ENCODE measurements at places on chromosomes 2 and 18.

DNA sequence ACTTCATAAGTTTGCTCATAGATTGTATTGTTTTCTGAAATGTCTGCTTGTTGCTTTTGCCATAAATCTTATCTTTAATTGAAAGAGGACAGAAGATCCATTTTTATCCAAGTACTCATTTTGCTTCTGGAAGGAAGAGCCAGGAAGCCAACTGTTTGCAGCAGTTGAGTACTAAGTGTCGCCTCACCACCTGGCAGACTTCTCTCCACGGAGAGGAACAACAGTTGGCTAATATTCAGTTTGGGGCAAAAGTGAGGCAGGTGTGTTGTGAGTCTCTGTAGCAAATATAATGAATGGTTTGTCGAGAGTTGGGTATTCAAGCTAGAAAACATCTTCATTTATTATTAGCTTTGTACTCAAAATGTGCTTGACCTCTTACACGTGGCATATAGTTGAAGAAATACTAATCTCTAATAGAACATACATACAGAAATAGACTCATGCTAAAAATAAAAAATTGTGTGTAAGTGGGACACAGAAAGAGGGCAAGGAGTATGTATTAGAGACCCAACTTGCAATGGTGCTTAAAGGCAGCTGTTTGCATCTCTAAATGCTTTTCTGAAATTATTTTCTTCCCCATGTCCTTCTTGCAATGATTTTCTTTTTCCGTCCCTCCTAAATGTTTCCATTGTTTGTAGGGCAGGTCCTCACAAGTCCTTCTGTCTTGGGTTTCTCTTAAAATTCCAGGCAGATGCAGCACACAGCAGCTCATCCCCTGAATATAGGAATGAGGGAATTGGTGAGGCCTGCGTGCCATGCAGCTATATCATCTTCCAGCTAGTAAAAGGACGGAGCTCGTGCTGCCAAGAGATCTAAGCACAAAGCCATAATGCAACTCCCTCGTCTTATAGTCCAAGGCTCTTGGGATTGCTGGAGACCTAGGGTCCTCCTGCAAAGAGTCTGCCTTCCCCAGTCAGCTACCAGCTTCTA is 44.8 kb upstream of the MAP3K20 start:
- no peak for DNase-seq

GRCh38 chr2:65491381-65491905 is 59.0 kb upstream of the SPRED2 start:
- DNase-seq = no peak

DNA sequence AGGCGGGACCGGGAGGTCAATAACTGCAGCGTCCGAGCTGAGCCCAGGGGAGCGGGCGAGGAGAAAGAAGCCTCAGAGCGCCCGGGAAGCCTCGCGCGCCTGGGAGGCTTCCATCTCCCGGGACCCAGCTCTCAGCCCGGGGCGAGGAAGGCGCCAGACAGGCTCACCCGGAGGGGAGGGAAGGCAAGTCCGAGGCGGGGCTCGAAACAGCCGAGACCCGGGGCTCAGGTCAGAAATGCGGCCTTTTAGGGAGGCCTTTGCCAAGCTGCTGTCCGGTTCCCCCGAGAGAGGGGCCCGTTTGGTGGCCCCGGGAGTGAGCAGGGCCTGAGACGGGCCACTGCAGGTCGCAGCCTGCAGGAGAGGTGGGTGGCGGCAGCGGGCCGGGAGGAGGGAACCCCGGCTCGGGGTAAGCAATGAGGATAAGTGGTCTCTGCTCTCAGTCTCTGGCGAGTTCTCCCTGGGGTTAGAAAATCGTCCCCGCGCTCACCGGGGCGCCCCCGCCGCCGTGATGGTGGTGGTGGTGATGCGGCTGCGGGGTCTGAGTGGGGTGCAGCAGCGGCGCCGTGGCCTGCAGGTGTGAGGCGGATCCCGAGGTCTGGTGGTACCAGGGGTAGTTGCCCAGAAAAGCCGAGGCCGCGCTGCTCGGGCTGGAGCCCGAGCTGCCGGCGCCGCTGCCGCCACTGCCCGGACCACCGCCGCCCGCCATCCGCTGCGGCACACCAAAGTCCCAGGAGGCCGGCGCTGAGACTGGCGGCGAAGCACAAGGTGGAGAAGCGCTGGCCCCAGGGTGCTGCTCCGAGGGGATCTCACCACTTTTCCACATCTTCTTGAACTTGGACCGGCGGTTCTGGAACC is 2.4 kb downstream of the DLX2 start:
- no peak for DNase-seq

GRCh38 chr2:56017784-56018183 is 94.2 kb upstream of the EFEMP1 start:
- DNase-seq = no peak

GRCh38 chr2:190596993-190597392 is 51.9 kb upstream of the NAB1 start:
- DNase-seq = no peak

- no peak for DNase-seq
These were observed 670.4 kb downstream of the KCNJ3 start for GRCh38 chr2:155368934-155369333.

- DNase-seq = no peak
These were observed 309.5 kb downstream of the AFF3 start for GRCh38 chr2:99832926-99833325.

- no peak for DNase-seq
These were observed 97.9 kb upstream of the SOX11 start for GRCh38 chr2:5594249-5594695.

- no peak for DNase-seq
These were observed 1037.9 kb upstream of the DDX18 start for GRCh38 chr2:116776556-116776955.

DNA sequence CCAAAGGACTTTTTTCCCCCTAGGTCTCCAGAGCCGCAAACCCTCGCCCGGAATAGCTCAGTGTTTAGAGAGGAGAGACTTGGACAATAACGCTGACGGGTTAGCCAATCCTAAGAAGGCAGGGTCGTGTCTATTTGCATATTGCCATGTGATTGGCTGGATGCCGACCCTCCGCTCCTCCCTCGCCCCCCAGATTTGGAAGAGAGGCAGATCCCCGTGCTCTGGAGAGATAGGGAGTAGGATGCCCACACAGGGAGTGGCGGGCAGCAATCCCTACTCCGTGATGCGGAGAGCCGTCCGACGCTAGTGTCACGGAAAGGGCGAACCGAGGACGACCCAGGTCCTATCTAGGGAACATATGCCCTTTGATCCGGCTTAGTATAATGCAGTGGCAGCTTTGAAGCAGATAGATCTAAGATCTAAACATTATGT is 1.4 kb downstream of the WNT6 start:
- no peak for DNase-seq

DNA sequence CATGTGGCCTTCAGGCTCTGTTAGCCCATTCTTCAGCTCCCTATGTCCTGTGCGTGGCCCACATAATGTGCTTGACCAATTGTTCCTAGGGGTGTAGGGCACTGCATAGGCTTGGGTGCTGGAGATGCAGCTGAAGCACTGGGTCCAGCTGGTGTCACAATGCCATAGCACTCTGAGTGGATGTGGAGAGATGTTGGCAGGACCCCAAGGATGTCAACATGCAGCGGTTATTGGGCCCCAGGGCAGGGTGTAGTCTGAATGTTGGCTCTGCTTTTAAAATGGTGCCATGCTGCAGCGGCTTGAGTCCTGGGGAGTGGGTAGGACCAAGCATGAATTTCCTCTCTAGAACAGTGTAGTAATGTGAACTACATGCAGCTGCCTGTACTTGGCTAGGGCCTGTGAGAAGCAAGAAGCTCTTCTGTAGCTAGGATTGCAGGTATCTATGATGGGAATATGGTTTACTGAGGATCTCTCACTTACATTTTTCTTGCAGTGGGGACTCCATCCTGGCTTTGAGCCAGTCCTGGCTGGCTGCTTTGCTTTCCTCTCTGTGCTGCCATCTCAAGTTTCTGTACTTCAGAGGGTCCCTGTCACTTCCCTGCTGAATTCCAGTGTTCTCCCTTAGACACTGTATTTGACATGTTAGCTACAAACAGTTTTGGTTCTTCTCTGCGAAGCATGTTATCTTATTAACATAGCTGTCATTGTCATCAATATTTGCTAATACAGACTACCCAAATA is 148.4 kb downstream of the CSRNP3 start:
- DNase-seq = no peak

DNA sequence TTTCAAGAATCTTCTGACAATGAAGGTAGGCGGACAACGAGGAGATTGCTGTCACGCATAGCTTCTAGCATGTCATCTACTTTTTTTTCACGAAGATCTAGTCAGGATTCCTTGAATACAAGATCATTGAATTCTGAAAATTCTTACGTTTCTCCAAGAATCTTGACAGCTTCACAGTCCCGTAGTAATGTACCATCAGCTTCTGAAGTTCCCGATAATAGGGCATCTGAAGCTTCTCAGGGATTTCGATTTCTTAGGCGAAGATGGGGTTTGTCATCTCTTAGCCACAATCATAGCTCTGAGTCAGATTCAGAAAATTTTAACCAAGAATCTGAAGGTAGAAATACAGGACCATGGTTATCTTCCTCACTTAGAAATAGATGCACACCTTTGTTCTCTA is 35.8 kb downstream of the MARCHF7 start:
- no peak for DNase-seq

DNA sequence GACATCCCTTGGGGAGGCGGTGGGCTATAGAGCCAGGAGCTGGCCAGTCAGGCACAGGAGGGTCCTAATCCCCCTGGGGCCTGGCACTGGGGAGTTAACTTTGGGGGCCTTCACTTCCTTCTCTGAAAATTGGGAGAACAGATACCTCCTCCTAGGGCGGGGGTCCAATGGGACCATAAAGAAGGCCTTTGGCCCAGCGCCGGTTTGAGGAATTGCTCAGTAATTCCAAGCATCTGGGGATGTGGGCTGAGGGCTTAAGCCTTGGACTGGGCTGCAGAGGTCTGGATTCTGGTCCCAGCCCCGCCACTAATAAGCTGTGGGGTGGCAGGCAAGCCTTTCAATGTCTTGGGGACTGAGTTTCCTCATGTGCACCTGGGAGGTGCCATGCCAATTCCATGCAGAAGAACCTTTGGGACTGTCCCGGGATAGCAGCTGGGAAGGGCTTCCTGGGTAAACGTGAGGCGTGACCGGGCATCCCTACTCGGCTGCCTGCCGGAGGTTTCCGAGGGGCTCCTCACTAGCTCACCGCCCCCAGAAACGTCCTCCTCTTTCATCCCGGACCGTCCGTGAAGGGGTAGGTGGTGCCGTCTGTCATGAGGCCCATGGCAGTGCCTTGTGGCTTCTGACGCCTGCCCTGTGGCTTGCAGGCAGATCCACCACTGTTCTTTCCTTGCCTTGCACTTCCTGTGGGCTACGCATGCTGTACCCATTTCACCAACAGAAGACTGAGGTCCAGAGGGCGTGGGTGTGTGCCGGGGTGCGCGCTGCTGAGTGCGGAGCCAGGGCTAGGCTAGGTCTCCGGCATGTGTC is 67.4 kb upstream of the HPCAL1 start:
- DNase-seq = no peak

- DNase-seq = no peak
These were observed 27.3 kb upstream of the GREB1 start for GRCh38 chr2:11506611-11506969.

GRCh38 chr2:223465793-223466192 is 136.4 kb downstream of the SCG2 start:
- no peak for DNase-seq

All from stimulated activated CD8-positive, alpha-beta memory T cell treated with anti-CD3 and anti-CD28 coated beads, Interleukin-4, amount 100 ng/mL, for 4 hours (primary cell).